ENCODE measurements at places on chromosomes 2 and 18. TPM values are rescaled to one million over a fixed set of nuclear protein-coding genes. Genes with fewer than 3 reads are reported as not detected.

The POTEI gene
- total RNA-seq: not detected

The PRKCE gene
- 13.8 TPM for total RNA-seq

DNA sequence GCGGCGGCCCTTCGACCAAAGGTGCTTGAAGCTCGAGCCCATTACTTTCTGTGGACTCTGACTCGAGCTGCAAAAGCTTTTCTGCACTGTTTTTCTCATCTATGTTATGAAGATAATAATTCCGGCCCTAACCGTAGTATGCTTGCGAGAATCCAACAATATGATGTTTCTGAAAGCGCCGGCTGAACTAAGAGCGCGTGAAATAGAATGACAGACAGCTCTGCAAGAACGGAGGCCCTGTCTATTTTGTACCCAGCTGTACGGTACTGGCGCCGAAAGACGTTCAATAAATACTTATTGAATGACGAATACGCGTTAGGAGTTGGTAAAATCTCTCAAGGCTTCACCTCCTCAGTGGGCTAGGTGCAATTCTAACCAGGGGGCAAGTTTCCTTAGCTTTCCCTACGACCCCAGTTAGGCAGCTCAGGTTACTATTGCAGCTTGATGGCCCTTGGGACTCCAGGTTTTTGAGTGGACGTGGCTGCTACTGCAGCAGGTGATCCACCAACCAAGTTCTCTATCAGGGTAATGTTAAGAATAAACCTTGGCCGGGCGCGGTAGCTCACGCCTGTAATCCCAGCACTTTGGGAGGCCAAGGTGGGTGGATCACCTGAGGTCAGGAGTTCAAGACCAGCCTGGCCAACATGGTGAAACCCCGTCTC, 570 bp downstream of the SCRN3 start:
- no peaks in the 10 kb centered on the region for H3K27me3 ChIP-seq
- H3K4me3 ChIP-seq: peak overlapping the region; percentile 98
- no peak for DNase-seq
- peaks cover 39% of the 10 kb centered on the region for H3K4me1 ChIP-seq

The C1D gene
- total RNA-seq: 21.4 TPM

DNA sequence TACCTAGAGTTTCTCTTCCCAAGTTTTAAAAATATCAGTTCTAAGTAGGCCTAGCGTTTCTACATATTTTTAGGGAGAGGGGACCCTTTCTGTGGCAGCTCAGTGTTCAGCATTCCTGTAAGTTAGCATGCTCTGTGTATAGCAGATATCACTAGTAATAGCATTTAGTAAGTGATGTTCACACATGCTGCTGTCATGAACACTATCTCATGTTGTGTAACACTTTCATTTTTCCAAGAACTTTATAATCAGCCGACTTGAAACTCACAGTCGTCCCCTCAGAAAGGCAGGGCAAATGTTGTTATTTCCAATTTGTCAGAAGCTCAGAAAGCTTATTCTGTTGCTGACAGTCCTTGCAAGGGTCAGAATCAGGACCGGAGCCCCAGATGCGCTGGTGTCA, 267.7 kb downstream of the ALPK2 start:
- H3K36me3 ChIP-seq: peaks cover 3% of the 10 kb centered on the region
- no peak overlapping the region for H3K4me3 ChIP-seq
- H3K27me3 ChIP-seq: no peaks in the 10 kb centered on the region
- no peaks in the 10 kb centered on the region for H3K4me1 ChIP-seq

The CHST10 gene
- total RNA-seq: 18.4 TPM

- no peaks in the 10 kb centered on the region for H3K4me1 ChIP-seq
- no peak overlapping the region for H3K4me3 ChIP-seq
- no peak for DNase-seq
- no peaks in the 10 kb centered on the region for H3K36me3 ChIP-seq
Measured at GRCh38 chr2:15771124-15771523, 169.2 kb upstream of the MYCN start.

GRCh38 chr2:139124271-139124670, 344.1 kb upstream of the NXPH2 start:
- H3K27me3 ChIP-seq: no peaks in the 10 kb centered on the region
- no peak overlapping the region for H3K4me3 ChIP-seq
- H3K4me1 ChIP-seq: no peaks in the 10 kb centered on the region

- H3K27ac ChIP-seq: no peak overlapping the region
- no peak for DNase-seq
- H3K4me1 ChIP-seq: no peaks in the 10 kb centered on the region
- no peaks in the 10 kb centered on the region for H3K27me3 ChIP-seq
Measured at GRCh38 chr18:34117319-34117718, 107.4 kb downstream of the NOL4 start.

The TLX2 gene
- 1.7 TPM for total RNA-seq

The EGR4 gene
- total RNA-seq: 0.30 TPM

The CRYGC gene
- not detected for total RNA-seq

The LHCGR gene
- 0.65 TPM for total RNA-seq

The SULT1C4 gene
- total RNA-seq: 0.87 TPM

DNA sequence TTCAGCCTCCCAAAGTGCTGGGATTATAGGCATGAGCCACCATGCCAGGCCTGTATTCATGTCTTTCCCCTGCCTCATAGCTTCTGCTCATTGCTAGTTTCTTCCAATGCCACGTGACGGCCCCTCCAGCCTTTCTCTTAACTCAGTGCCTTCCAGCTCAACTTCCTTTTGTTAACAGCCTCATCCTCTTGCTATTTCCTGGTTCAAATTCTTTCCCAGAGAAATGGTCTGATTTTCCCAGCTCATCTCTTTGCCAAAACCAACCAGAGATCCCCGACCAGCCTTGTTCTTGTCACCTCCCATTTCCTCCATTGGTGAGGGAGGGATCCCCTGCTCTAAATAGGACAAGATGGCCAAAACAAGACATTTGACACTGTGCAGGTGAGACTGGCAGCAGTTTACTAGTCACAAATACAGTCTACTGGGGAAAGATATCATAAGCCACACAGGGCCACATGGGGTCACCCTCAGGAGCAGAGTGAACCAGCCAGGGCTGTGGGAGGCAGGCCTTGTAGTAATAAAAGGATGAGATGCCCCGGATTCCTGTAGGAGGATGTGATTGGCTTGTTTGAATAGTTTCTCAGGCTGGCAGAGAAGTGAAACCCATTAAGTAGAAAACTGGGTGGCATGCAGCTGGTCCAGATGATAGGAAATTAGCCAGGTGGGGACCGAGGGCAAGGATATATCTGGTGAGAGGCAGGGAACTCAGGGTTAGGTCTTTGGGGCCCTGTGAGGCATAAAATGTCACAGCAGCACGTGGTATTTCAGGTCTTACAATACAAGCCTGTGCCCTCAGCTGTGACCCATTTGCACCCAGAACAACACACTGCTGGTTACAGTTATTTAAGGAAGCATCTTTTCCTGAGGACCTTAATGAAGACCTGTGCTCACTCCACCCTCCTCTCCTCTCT, 6.4 kb downstream of the CD207 start:
- DNase-seq: no peak
- H3K36me3 ChIP-seq: no peaks in the 10 kb centered on the region
- no peak overlapping the region for H3K4me3 ChIP-seq
- H3K27ac ChIP-seq: no peak overlapping the region

The NEU2 gene
- not detected for total RNA-seq

The CRACDL gene
- total RNA-seq: 3.1 TPM

The OSBPL1A gene
- 64.7 TPM for total RNA-seq

- no peaks in the 10 kb centered on the region for H3K36me3 ChIP-seq
- no peak overlapping the region for H3K27ac ChIP-seq
- H3K27me3 ChIP-seq: peaks cover 93% of the 10 kb centered on the region
- H3K4me1 ChIP-seq: no peaks in the 10 kb centered on the region
Measured at GRCh38 chr2:104847586-104848160, 6.2 kb upstream of the POU3F3 start.

- no peak for DNase-seq
- no peak overlapping the region for H3K27ac ChIP-seq
- no peaks in the 10 kb centered on the region for H3K36me3 ChIP-seq
- no peak overlapping the region for H3K4me3 ChIP-seq
- H3K27me3 ChIP-seq: no peaks in the 10 kb centered on the region
Measured at GRCh38 chr2:21118302-21118920, 5.4 kb upstream of the TDRD15 start.

The PMAIP1 gene
- total RNA-seq: 12.0 TPM

The ST8SIA5 gene
- 17.7 TPM for total RNA-seq

- no peaks in the 10 kb centered on the region for H3K27me3 ChIP-seq
- H3K36me3 ChIP-seq: no peaks in the 10 kb centered on the region
- DNase-seq: no peak
- no peak overlapping the region for H3K4me3 ChIP-seq
Measured at GRCh38 chr18:48265328-48265727, 143.9 kb downstream of the ZBTB7C start.

- H3K4me1 ChIP-seq: peaks cover 32% of the 10 kb centered on the region
- no peak for DNase-seq
- no peaks in the 10 kb centered on the region for H3K27me3 ChIP-seq
- H3K36me3 ChIP-seq: no peaks in the 10 kb centered on the region
Measured at GRCh38 chr2:202671317-202672035, 36.7 kb downstream of the FAM117B start.

The HAAO gene
- total RNA-seq: 3.4 TPM

The RND3 gene
- 55.1 TPM for total RNA-seq

The SLC66A3 gene
- 41.5 TPM for total RNA-seq

DNA sequence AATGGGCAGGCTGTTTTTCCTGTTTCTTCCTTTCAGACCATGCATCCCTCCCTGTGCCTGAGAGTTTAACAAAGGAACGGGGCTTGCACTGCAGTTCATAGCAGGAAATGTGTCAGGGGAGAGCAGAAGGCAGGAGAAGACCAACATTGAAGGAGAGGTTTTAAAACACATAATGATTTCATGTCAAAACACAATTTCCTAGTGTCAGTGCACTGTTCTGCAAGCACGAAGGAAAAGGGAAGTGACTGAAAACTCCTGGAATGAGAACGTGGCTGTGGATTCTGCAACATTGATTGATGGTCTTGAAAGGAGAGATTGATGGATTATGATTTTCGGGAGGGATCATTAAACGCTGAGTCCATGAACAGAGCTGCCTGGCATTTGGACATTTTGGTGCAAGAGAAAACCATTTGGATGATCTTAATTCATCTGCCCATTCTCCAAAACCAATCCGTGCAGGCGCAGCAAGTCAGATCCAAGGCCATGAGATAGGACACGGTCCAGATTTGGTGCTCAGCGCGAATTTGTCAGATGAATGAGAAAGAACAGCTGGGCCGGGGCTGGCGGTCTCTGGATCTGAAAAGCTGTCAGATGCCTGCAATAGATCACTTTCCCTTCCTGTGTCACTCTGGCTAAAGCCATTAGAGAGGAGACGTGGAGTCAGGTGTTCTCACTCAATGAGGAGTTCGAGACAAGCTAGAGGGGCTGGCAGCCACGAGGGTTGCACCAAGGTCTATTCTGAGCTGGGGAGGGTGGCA, 38.4 kb downstream of the C1QL2 start:
- H3K36me3 ChIP-seq: no peaks in the 10 kb centered on the region
- DNase-seq: peak; percentile 77
- H3K4me1 ChIP-seq: no peaks in the 10 kb centered on the region
- H3K4me3 ChIP-seq: no peak overlapping the region

DNA sequence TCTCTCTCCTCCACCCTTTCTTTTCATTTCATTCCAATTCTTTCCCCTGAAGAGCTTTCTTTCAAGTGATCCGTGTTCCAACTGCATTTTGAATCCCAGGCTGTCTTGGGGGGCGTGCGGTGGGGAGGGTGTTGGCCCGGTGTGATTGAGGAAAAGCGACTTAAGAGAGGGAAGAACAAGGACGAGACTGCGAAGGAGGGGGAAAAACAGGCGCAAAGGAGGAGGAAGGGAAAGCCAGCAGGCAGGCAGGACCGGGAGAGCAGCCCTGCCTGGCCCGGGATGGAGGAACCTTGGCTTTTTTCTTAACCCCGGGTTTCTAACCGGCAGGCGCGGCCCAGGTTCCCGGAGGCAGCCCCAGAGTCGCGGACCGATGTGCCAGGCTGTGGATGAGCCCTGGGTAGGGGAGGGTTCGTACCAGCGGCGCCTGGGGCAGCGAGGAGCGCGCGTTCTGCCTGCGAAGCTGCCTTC, 1.3 kb downstream of the ADCYAP1 start:
- DNase-seq: no peak
- H3K36me3 ChIP-seq: no peaks in the 10 kb centered on the region
- H3K27ac ChIP-seq: no peak overlapping the region
- peak overlapping the region; percentile 44 for H3K4me3 ChIP-seq
- peaks cover 89% of the 10 kb centered on the region for H3K27me3 ChIP-seq
- peaks cover 19% of the 10 kb centered on the region for H3K4me1 ChIP-seq

- peaks cover 13% of the 10 kb centered on the region for H3K4me1 ChIP-seq
- no peak overlapping the region for H3K27ac ChIP-seq
- DNase-seq: no peak
- no peak overlapping the region for H3K4me3 ChIP-seq
- H3K27me3 ChIP-seq: no peaks in the 10 kb centered on the region
Measured at GRCh38 chr18:26082475-26082874, 7.9 kb downstream of the SS18 start.

DNA sequence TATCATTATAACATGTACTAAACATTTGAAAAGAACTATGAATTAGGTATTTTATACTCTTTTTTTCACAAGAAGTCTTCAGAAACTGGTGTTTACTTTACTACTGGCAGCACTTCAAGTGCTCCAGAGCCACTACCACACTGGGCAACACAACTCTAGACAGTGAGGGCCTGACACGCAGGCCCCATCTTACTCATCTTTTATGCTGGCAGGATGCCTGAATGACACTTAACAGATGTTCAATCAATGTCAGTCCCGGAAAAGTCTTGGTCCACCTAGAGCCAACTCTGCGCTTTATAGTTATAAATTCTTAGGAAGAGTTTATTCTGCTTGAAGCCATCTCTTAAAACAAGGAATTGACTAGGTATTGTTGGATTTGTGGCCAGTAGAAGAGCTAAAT, 8.7 kb upstream of the WIPF1 start:
- H3K4me3 ChIP-seq: no peak overlapping the region
- H3K27ac ChIP-seq: no peak overlapping the region
- peaks cover 15% of the 10 kb centered on the region for H3K4me1 ChIP-seq
- H3K36me3 ChIP-seq: no peaks in the 10 kb centered on the region

All from adrenal gland (tissue), 19 donors.